Upper lobe of right lung (tissue), 1 donor: ENCODE measurements at places on chromosomes 2 and 18. TPM values are rescaled to one million over a fixed set of nuclear protein-coding genes. Genes with fewer than 3 reads are reported as not detected.

DNA sequence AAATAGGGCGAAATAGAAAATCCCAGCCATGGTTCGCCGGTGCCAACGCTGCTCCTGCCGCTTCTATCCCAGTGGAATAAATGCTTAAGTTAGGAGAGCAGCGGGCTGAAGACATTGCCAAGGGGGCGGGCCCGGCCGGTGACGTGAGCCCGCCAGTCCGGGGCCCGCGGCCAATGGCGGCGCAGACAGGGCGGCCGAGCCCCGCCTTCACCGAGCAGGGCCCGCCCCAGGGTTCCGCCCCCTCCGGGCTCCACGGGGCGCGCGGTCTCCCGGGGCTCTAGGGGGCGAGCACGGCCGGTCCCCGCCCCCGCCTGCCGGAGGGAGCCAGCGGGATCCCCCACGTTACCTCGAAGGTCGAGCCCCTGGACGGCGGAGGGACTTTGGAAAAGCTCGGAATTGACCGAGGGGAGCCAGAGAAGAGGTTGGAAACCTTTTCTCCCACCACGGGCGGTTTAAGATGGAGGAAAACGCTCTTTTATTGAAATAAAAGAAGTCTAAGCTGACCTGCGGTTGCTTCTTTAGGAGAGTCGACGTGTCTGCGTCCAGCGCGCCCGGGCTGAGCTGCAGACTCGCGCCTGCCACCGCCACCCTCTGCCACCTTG, at the start of gene EPHA4:
EPHA4 (minus strand) TSS at position 86 of the 602 bp plus-strand sequence; CDS start at position 30, 56 bp downstream.
- DNase-seq: peak; percentile 92
- no peaks in the 10 kb centered on the region for H3K36me3 ChIP-seq
- H3K27ac ChIP-seq: peak within 1 kb of the TSS; percentile 81
- H3K4me1 ChIP-seq: peaks cover 3% of the 10 kb centered on the region
- peak within 1 kb of the TSS; percentile 74 for H3K4me3 ChIP-seq

DNA sequence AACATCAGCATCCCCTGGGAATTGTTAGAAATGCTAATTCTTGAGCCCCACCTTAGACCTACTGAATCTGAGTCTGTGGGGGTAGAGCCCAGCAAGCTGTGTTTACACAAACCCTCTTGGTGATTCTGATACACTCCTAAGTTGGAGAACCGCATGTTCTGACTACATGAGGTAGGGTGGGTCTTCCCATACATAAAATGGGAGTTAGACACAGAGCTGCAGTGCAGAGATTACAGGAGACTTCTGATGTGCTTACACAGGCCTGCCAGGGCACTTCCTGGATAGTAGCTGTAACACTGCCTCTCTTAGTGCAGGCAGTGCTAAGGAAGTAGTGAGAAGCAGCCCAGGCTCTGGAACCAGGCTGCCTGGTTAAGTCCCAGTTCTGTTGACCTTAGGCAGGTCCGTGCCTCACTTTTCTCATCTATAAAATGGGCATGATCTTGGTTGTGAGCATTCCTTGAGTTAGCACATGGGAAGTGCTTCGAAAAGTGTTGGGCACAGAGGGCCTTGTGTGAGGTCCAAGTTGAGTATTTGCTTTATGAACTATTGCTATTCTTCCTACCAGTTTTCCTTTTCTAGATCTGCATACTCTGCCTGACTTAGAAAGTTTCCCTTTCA, 67.3 kb downstream of the GLI2 start:
- DNase-seq: no peak
- H3K27ac ChIP-seq: no peak overlapping the region
- H3K4me1 ChIP-seq: peaks cover 10% of the 10 kb centered on the region
- H3K27me3 ChIP-seq: no peaks in the 10 kb centered on the region
- H3K36me3 ChIP-seq: no peaks in the 10 kb centered on the region
- H3K4me3 ChIP-seq: no peak overlapping the region

- no peak overlapping the region for H3K27ac ChIP-seq
- H3K27me3 ChIP-seq: no peaks in the 10 kb centered on the region
- H3K4me1 ChIP-seq: no peaks in the 10 kb centered on the region
- DNase-seq: no peak
- H3K36me3 ChIP-seq: no peaks in the 10 kb centered on the region
Observed at GRCh38 chr18:73352546-73352945, 484.8 kb upstream of the NETO1 start.

- DNase-seq: no peak
- no peaks in the 10 kb centered on the region for H3K36me3 ChIP-seq
- peaks cover 19% of the 10 kb centered on the region for H3K4me1 ChIP-seq
Observed at GRCh38 chr2:11325961-11326676, 18.3 kb downstream of the ROCK2 start.

DNA sequence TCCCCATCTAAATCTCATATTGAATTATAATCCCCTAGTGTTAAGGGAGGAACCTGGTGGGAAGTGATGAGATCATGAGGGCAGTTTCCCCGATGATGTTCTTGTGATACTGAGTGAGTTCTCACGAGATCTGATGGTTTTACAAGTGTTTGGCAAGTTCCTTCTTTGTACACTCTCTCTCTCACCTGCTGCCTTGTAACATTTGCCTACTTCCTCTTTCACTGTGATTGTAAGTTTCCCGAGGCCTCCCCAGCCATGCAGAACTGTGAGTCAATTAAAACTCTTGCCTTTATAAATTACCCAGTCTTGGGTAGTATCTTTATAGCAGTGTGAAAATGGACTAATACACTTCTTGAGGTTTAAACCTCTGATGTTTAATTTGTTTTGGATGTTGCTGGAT, 177.5 kb downstream of the CD8B2 start:
- H3K36me3 ChIP-seq: no peaks in the 10 kb centered on the region
- no peak overlapping the region for H3K27ac ChIP-seq
- H3K27me3 ChIP-seq: no peaks in the 10 kb centered on the region

DNA sequence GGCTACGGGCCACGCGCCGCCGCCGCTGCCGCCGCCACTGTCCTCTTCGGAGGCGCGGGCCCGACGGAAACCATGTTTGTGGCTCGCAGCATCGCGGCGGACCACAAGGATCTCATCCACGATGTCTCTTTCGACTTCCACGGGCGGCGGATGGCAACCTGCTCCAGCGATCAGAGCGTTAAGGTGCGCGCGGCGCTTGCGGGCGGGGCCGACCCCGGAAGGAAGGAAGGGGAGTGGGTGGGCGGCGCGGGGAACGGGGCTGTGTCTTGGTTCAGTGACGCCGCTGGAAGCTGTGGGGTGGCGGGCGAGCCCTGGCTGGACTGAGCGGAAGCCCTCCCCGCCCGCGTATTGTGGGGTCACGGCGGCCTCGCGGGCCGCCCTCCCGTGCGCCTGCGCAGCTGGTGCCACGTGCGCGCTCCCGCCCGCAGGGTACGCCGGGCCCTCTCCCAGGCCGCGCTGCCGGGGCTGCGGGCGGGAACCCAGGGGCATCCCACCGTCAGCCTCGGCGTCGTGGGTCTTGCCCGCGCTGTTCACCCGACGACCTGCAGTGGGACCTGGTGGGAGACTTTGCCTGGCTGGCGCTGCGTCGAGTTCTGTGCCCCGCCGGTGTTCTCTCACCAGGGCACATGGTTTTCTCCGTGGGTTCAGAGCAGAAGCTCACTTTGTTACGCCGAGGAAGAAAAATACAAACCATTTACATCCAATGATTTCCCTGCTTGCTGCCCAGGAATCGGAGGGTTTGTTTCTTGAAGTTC, 416 bp downstream of the SEH1L start:
- peak overlapping the region; percentile 71 for H3K4me3 ChIP-seq
- no peaks in the 10 kb centered on the region for H3K36me3 ChIP-seq
- H3K27me3 ChIP-seq: no peaks in the 10 kb centered on the region
- peak; percentile 98 for DNase-seq
- peak overlapping the region; percentile 94 for H3K27ac ChIP-seq

DNA sequence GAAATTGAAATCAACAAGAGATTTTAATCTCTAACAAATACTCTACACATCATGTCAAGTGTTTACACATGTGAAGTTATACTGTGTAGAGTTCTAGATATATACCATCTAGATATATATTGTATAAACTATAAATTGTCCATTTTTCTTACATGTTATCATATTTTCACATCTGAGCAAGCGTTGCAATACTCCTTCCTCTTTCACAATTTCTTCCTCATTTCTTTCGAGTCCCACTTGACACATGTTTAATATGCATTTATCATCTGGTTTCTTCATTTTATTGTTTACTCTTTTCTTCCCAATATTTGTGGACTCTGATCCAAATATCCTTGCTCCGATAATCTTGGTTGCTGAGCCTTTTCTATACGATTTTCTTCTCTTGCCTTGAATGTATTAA, 50.2 kb downstream of the UNC80 start:
- H3K4me3 ChIP-seq: no peak overlapping the region
- no peaks in the 10 kb centered on the region for H3K4me1 ChIP-seq
- no peak overlapping the region for H3K27ac ChIP-seq
- no peaks in the 10 kb centered on the region for H3K36me3 ChIP-seq

DNA sequence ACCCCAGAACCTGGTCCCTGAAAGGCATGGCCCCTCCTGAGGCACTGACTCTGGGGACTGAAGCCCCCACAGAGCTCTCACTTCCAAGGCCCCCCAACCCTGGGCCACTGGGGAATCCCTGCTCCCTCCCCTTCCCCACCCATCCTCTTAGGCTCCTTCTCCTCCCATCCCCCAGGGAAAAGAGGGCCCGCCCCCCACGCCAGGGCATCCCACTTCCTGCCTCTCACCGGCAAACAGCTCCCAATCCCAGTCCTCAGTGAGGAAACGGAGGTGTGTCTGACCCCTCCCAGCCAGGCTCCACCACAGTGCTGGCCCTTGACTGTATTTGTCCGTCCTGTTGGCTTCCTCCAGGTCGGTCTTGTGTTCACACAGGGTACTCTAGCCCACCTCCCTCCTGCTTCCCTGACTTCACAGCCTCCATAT, 35.0 kb upstream of the PTMA start:
- H3K27me3 ChIP-seq: no peaks in the 10 kb centered on the region
- peaks cover 47% of the 10 kb centered on the region for H3K4me1 ChIP-seq
- H3K36me3 ChIP-seq: no peaks in the 10 kb centered on the region
- peak overlapping the region; percentile 22 for H3K4me3 ChIP-seq

The CYP26B1 gene
- total RNA-seq: 3.8 TPM

The SP140 gene
- 12.7 TPM for total RNA-seq
